ENCODE measurements at places on chromosomes 7 and 10.

DNA sequence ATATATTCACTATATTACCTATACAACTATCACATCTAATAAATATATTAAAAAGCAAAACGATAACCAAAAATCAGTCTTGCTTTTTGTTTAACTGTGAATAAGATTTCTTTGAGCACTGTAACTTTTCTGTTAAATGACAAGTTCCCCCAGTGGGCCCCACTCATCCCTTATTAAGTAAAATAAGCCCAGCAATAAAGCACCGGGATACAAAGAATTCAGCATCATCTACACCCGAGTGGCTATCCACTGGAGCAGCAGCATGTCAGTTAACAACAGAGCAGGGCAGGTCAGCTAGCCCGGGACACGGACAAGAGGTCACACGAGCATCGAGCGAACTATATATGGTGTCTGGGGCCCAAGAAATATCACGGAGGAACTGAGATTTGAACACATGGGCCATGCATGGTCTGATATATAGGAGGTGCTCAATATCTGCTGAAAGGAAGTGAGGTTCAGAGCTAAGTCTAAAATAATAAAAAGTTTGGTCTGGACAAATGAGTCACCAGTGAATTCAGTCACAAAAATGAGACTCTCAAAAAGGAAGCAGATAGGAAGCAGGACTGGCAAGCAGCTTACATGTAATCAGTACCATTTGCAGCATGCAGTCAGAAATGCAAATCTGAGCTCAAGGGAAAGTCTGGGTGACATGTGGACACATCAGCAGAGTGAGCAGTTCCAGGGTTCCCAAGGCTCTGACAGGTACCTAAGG, 4.1 kb downstream of the ERCC6 start:
- DNase-seq, result no peak

- DNase-seq, result peak; percentile 22
Measured at GRCh38 chr7:82677493-82677892, 233.9 kb upstream of the CACNA2D1 start.

- DNase-seq, result no peak
Measured at GRCh38 chr7:26198133-26198780, 2.3 kb downstream of the HNRNPA2B1 start.

DNA sequence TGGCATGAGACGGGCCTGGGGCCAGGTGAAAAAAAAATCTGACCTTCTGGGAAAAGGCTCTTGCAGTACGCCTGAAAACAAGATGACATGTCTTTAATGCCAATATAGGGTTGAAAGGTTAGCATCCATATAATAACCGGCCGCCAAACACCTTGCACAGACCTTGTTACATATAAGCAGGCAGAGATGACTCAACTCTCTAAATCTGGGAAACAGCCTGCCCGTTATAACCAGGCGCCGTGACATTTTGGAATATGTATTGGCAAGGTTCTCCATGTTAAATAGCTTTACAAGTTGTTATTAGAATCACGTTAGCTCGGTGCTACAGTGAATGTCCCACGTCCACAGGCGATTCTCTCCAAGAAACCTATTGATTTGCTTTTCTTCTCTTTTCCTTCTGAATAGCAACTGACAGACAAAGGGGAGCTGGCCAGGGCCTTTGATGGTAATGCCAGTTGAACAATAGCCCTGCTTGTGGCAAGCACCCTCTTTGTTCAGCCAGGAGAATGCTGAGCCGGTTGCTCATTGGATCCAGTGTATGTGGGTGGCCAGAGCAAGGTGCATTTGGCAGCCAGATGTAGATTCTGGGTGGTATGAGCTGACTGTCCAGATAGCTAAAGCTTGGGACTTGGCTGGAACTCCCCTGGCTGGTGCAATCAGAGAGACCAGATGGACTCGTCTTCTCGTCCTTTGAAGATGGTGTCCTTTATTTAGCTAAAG, 80.1 kb upstream of the AUTS2 start:
- DNase-seq, result no peak

DNA sequence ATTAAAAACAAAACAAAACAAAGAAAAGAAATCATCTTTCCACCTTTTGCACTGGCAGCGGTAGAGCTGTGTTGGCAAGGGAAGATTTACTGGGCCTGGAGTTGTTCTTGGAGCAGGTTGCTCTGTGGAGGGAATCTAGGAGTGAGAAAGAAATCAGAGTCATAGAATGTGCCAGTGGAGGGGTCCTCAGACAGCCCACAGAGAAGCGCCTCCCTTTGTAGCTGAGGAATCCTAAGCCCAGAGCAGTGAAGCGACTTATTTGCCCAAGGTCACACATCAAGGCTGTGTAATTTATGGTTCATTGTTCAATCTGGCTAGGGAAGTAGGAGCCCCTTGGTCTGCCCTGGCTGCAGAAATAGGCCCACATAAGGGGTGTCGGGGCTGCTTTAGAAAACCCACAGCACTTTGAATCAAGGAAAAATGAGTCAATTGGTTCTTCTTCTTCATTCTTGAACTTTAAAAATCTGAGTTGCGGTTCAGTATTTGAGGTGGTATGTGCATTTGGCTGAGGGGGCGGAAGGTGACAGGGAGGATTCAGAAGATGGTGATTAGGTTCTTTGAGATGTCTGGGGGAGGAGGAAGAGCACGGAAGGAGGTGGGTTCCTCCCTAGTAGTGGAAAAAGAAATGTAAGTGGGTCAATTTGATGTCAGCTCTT, 253.7 kb downstream of the PTEN start:
- DNase-seq, result peak; percentile 64

GRCh38 chr10:29186221-29186620, 102.6 kb upstream of the LYZL1 start:
- no peak for DNase-seq

GRCh38 chr7:50739744-50740435, 42.8 kb downstream of the GRB10 start:
- peak; percentile 47 for DNase-seq

GRCh38 chr7:79308192-79308591, 145.3 kb downstream of the MAGI2 start:
- no peak for DNase-seq

GRCh38 chr10:102407425-102408130, 11.0 kb downstream of the PSD start:
- no peak for DNase-seq

DNA sequence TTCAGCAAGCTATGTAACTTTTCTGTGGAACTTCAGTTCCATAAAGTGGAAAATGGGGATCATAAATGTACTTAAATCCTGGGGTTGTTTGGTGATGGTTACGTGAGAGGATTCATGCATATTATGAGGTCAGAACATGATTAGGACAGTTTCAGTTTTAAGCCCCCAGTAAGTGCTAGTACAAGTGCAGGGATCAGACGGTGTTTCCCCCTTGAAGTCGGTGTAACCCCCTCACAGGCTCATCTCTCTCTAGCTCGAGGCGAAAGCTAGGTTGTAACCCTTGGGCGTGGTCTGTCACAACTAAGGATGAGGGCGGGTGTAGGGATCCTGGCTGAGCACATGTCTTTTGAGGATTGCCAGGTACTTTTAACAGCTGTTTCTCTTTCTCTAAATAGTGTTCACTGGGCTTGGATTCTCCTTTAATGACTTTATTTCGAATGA, 84.7 kb downstream of the SPAG6 start:
- DNase-seq, result no peak

DNA sequence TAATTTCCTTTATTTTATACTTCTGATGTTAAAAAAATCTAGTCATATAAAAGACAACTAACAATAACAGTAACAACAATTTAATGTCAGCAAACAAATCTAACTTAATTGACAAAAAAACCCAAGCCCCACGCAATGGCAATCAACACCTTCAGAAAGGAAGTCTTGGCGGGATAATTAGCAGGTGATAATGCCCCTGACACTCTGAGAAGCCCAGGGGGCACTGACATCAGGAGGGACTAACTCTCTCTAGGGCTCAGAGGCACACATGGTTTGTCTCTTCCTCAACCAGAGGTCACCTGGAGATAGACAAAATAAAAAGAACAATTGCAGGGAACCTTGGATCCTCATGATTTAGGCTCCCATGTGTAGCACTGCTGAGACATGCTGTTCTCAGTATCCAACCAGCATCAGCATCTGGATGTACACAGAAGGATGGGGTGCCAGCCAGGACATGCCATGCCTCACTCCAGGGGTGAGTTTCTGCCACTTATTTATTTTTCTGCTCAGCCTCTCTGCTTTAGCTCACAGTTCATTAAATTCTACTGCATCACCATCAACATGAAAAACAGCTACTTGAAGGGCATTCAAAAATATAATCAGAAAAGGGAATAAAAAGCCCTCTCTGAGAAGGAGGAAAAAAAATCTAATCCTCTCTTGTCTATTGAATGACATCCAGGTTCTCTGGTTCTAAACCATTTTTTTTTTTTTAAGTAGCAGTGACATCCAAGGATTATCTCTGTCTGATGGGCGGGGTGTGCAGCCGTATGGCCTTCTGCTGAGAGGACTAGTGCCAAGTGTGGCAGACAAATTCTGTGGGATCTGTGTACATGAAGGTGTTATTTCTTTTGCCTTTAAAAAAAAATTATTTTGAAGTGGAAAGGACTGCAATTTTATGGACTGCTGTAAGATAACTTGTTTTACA, 96.3 kb downstream of the ATXN7L1 start:
- no peak for DNase-seq

DNA sequence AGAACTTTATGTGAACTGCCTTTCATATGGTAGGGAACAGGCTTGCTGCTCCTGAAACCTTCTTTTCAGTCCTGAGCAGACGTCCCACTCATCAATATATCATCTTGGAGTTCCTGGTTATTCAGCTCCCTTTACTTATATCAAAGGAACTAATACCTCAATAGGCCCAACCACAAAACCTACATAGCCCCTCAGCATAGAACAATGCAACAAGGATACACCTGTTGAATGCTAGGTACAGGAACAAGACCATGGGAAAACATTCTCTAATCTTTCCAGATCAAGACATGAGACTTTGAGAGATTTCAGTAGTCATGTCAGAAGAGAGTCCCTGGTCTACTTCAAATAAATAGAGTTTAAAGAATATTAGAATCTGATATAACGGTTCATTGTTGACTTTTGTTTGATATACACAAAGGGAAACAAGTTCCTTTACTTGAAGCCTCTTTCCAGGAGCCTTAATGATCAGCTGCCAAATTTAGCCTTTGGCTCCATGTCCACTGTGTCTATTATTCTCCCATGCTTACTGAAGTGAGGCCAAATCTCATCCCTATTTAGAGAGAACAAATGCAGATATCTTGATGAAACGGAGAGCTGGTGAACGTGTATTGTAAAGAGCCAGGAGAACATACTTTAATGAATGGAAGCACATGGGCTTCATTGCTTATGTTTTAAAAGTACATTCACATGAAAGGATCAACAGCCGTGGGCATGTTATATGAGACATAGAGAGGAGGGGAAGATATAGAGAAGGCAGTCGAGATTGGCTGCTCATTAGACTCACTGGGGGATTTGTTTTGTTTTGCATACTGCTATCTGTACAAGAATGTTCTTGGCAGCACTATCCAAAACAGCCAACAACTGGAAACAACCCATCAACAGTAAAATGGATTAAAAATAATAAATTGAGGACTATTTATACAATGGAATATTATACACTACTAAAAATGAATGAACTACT, 9.5 kb downstream of the RHOBTB1 start:
- no peak for DNase-seq

GRCh38 chr10:48691812-48692528, 7.3 kb downstream of the WDFY4 start:
- no peak for DNase-seq

DNA sequence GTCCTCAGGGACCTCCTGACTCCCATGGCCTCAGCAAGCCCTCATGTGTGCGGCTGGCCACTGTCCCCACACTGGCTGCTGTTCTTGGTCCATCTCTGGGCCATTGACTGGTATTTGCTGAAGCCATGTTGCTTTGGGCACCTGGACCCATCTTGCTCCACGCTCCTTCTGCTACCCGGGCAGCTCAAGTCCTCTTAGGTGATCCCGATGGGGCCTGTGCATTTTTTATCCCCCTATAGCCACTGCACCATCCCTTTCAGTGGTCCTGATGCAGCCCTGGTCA, 16.7 kb downstream of the RAMP3 start:
- no peak for DNase-seq

DNA sequence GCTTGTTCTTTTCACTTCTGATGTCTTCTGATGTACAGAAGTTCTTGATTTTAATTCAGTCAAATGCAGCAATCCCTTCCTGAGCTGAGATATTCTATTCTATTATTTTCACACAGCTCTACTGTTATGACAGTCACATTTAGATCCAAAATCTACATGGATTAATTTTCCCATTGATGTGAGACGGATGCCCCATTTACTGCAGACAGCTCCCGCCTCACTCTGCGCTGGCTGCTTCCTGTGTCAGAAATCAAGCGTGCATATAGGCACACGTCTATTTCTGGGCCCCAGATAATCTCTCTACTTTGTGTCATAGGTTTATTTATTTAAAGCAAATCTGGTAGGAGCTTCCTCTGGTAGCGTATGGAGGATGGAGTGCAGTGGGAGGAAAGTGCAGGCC, 6.7 kb downstream of the BNIP3 start:
- no peak for DNase-seq

DNA sequence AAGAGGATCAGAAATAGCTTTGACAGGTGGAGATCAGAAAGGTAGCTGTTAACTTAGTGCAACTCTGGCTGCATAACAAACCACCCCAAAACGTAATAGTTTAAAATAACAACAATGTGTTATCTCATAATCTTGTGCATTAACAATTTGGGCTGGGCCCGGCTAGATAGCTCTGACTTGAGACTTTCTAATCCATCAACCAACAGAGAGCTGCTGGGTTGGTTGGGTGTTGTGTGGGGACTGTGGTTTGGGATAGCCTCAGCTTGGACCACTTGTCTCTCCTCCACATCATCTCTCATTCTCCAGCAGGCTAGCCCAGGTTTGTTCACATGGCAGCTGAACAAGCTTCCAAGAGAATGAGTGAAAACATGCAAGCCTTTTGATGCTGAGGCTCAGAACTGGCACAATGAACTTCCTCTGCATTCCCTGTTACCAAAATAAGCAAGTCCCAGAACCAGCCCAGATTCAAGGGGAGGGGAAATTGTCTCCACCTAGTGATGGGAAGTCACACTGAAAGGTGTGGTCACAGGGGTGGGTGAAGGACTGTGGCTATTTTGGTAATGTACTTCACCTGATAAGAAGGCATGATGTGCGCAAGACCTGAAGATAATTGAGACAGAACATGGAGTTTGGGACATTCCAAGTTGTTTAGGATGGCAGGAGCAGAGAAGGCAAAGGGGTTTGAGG, 20.4 kb upstream of the ASAH2 start:
- DNase-seq, result no peak

GRCh38 chr10:26464632-26465280, 26.6 kb downstream of the APBB1IP start:
- DNase-seq, result no peak

DNA sequence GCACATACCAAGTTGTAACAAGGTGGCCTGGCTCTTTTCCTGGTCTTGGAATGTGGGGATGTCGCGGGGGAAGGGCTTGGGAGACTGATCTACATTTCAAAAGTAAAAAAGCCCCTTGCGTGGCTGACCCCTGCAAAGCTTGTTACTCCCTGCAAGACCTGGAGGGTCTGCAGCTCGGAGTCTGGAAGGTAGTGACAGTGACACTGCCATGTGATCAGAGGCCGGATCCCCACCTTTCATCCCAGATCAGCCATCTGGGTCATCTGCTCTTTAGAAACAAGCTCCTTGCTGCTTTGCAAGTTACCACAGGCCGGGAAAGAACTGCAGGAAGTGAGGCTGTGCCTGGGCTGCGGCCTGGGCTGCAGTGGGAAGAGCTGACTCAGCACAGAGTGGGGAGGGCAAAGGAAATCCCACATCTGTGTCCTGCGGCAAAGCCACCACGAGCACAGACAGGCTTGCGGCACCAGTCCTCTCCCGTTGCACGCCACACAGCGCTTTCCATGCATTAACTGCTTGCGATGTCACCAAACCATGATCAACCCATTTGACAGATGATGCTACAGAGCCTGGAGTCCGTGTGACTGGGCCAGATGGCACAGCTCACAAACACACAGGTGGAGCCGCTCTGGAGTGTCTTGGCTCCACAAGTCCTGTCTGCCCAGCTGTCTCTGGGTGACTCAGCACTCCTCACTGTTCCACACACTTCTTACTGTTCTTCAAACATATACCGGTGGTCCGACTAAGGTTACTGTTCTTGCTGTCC, 97.7 kb downstream of the SH3PXD2A start:
- DNase-seq, result peak; percentile 81

All from stimulated activated CD4-positive, alpha-beta T cell treated with anti-CD3 and anti-CD28 coated beads, Interleukin-2, amount 100 ng/mL, for 24 hours (primary cell).